ENCODE measurements at places on chromosomes 3 and 15.

DNA sequence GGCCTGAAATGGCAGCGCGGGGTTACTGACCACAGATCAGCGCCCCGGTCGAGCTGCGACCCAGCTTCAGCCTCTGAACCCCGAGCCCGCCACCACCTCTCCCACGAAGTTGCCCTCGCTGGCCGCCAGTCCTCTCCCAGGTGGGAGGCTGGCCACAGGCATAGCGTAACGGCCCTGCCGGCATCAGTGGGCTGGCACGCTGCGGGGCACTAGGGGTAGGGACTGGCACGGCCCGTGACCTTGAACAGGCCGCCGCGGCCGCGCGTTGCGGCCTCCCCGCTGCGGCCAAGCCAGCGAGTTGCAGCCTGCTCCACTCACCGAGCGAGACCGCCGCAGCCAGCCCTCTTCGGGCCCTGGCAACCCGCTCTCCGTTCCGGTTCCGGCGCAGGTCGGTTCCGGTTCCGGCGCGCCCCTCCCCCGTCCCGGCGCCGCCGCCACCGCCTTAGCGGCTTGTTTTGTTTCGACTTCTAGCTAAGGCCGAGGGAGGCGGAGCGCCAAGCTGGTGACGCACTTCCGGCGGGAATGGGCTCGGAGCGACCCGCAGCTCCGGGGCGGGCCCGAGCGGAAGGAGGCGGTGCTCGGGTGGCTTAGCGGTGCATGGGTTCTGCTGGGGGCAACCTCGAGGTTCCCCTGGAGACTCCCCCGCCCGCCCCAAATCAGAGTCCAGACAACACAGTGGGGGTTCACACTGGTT lies at the start of gene USP19:
Gene USP19, minus strand, starts transcription at position 386 of the 694 bp plus-strand sequence. CDS start 1,678 bp downstream, outside the sequence.
- DNase-seq = peak; percentile 84

DNA sequence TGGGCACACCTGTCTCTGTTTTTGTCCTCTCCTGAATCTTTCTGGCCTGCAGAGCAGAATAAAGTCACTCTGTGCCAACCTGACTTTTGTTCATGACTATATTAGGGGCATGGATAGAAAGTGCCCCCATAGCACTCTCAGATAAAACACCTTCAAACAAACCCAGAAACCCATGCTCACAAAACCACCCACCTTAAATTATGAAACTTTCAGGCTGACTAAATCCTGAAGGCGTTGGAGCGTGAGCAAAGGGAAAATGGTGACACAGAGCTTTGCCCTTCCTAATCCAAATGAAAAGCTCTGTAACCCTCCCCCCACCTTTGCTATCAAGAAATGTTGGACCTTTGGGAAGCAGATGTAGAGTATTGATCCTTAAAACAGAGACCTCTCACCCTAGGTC lies 138.9 kb downstream of the IGF1R start:
- no peak for DNase-seq

GRCh38 chr15:83710452-83710851 lies 56.5 kb downstream of the ADAMTSL3 start:
- DNase-seq = no peak

- DNase-seq = no peak
Observed at GRCh38 chr3:152379415-152380042, 110.8 kb downstream of the MBNL1 start.

GRCh38 chr3:126781406-126781805 lies 77.4 kb downstream of the CHCHD6 start:
- DNase-seq = no peak

GRCh38 chr3:190562866-190563510 lies 49.1 kb downstream of the IL1RAP start:
- DNase-seq = no peak

DNA sequence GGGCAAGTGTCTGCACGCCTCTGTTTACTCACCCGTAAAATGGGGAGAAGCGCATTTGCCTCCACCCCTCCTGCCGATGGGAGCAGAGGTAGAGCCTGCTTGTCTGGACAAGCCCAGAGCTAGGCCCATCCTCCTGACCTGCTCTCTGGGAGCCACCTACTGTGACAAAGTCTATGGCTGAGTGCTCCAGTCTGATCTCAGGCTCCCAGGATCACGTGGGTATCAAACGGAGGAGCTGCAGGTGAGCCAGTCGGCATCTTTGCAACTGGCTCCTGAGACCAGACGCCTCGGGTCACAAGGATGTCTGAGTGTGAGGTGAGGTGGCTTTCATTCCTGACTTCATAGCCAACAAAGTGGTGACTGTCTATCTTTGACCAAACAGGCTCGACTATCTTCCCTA lies 2.1 kb upstream of the ALDH1A3 start:
- DNase-seq = no peak

DNA sequence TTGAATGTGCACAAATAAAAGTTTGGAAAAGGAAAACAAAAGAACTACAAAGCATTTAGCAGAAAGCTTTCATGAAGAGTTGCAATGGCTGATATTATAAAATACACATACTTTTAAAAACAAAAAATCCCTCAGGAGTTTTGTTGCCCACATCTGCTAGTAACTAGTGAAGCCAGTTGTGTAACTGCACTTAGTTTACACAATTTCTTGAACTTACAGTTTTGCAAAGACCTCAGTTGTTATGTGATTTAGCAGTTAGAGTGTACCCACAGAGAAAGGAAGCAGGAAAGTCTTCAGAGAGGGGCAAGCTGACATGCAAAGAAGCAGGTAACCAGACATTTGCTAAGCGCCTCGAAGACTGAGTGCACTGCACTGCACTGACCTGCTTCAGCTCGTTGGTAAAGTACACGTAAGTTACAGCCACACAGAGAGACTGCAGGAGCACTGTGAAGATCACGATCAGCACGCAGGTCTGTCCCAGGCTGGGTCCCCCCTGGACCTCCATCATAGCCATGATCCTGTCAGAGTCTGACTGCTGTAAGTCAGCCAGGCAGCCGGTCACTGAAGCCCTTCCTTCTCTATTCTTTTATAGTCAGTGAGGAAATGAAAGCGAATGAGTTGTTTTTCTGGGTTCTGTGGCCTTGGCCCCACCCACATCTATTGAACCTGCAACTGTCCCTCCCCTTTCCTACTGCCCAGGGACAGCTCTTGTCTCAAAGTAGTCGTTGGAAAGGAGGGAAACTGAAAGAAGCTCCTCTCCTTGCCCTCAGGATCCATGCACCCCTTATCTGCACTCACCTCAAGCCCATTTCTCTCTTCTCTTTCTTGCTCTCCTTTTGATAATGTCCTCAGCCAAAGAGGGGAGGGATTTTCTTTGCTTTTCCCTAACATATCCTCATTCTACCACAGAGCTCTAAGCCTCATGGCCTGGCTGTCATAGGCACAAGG lies at the start of gene TNFSF10:
Gene TNFSF10, minus strand, starts transcription at position 560 of the 948 bp plus-strand sequence. Its CDS starts 46 bp downstream, at position 514.
- DNase-seq = no peak

DNA sequence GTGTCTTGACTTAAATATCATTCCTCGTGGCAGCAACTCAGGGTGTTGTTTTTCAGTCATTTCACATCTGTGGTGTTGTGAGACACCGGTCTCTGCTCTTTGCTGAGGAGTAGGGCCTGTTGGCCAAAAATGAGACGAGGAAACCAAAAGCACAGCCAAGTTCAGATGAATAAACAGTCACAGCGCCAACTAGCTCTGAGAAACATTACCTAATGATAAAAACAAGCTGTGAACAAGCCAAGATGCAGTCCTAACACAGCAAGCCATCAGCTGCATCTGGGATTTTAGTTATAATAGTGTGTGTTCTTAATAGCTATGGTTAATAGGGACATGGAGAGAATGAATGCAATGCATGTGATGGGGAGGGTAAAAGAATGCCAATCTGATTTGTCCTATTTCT lies 843.4 kb upstream of the DPPA4 start:
- peak; percentile 91 for DNase-seq

- DNase-seq = no peak
Observed at GRCh38 chr3:105166893-105167292, 199.8 kb upstream of the ALCAM start.

- DNase-seq = no peak
Observed at GRCh38 chr15:99717161-99718009, 15.9 kb downstream of the LYSMD4 start.

All from forelimb muscle (tissue), 1 donor.